ENCODE measurements at places on chromosomes 2 and 18. TPM values are rescaled to one million over a fixed set of nuclear protein-coding genes. Genes with fewer than 3 reads are reported as not detected.
A peak's percentile ranks its signal among the peaks of the same experiment; 100 is the strongest.

DNA sequence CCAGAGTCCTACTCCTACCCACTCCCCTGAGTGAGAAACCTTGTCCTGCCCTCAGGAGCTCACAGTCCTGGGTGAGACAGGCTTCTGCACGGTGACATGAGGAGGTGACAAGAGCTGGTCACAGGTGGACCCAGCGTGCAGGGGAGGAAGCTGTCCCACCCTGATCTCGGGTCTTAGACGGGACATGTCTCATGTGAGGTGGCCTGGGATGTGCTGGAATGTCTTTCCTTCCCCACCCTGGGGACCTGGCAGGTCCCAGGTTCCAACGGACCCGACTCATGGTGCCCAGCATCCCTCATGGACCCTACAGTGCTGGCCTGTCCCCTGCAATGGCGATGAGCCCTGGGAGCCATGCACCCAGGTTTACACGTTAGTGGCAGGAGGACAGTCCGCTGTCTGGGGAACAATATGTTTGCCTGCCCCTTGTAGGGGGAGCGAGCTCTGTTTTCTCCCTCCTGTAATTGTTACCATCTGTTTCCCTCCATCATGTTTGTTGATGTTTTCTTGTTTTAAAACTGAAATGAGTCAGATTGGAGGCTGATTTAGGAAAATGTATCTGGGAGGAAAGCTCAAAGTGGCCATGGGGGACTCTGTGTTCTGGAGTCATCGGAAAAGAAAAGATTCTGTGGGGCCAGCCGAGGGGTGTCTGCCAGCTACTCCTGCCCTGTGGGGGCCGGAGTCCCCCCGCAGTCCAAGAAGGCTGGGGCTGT lies 238.1 kb downstream of the KLHL29 start:
- H3K27ac ChIP-seq = no peak overlapping the region
- H3K27me3 ChIP-seq = no peaks in the 10 kb centered on the region
- no peaks in the 10 kb centered on the region for H3K4me1 ChIP-seq
- H3K4me3 ChIP-seq = no peak overlapping the region
- DNase-seq = no peak

- no peak overlapping the region for H3K27ac ChIP-seq
- H3K4me1 ChIP-seq = no peaks in the 10 kb centered on the region
- H3K27me3 ChIP-seq = no peaks in the 10 kb centered on the region
- no peaks in the 10 kb centered on the region for H3K36me3 ChIP-seq
- DNase-seq = no peak
Measured at GRCh38 chr2:140422759-140423158, 1642.6 kb upstream of the NXPH2 start.

DNA sequence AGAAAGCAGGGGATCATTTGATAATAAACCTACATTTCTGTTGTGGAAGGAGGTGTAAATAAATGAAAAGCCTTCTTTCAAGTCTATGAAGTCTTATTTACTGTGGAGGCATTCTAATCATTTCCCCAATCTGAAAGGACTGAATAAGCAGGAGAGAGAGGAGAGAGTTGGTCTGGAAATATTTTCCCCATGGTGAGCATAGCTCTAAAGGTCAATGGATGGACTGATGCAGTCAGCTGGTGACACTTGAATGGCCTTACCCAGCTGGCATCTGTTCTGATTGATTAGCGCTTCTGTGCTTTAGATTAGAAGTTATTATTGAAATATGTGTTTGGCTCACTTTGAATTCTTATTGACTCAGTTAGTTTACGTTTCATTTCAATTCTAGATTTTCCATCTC lies 122.7 kb downstream of the PARD3B start:
- no peaks in the 10 kb centered on the region for H3K4me1 ChIP-seq
- H3K27me3 ChIP-seq = no peaks in the 10 kb centered on the region
- DNase-seq = no peak
- no peaks in the 10 kb centered on the region for H3K36me3 ChIP-seq
- no peak overlapping the region for H3K4me3 ChIP-seq
- no peak overlapping the region for H3K27ac ChIP-seq

- no peaks in the 10 kb centered on the region for H3K36me3 ChIP-seq
- no peak overlapping the region for H3K27ac ChIP-seq
- H3K27me3 ChIP-seq = no peaks in the 10 kb centered on the region
- no peaks in the 10 kb centered on the region for H3K4me1 ChIP-seq
- no peak overlapping the region for H3K4me3 ChIP-seq
Measured at GRCh38 chr18:55400081-55400480, 187.9 kb downstream of the TCF4 start.

DNA sequence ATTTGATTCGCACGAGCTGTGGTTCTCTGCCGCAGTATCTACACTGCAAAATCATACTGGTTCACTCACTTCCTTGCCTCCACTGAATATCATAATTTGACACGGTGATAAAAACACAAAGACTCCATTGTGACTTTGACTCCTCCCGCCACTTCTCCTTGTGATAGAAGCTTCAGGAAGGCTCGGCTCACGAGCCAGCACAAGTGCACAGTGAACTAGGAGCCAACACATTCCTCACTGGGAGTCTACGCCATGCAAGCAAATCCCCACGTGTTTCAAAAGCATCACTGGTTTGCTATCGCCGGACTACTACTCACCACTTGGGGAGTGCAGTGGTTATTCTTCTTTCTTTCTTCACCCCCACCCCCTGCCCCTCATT lies 293.3 kb upstream of the PARD3B start:
- no peak overlapping the region for H3K4me3 ChIP-seq
- no peaks in the 10 kb centered on the region for H3K27me3 ChIP-seq

DNA sequence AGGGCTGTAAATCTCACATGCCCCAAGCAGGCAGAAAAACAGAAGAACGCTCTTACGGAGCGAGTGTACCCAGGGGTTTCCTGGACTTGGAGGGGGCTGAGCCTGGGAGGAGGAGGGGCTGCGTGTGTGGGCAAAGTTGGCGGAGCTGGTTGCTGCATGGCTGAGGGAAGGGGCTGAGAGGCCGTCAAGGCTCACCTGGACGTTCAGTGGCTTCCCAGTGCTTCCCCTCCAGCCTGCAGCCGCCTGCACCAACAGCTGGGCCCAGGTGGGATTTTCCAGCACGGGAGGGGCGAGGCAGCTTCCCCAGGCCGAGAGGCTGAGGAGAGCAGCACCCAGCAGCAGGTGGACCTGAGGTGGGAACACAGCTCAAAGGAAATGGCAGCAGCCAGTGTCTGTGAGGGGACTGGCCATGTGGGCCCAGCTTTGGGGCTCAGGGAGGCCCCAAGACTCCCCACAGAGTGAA lies 70.6 kb upstream of the CTDP1 start:
- no peak overlapping the region for H3K27ac ChIP-seq
- no peak overlapping the region for H3K4me3 ChIP-seq
- no peaks in the 10 kb centered on the region for H3K36me3 ChIP-seq
- DNase-seq = no peak
- no peaks in the 10 kb centered on the region for H3K27me3 ChIP-seq
- no peaks in the 10 kb centered on the region for H3K4me1 ChIP-seq

DNA sequence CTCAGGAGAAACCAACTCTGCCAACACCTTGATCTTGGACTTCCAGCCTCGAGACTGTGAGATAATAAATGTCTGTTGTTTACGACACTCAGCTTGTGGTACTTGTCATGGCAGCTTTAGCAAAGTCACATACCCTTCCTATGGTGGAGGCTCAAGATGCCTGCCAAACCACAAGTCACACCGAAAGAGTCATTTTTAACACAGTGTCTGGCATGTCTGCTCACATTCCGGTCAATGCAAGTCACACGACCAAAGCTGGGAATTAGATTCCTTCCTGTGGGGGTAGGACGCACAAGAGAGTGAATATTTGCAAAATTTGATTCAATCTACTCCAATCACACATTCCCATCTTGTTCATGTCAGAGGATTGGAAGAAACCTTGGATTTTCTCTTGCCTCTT lies 24.6 kb downstream of the KCNE4 start:
- H3K4me1 ChIP-seq = no peaks in the 10 kb centered on the region
- no peak for DNase-seq
- no peak overlapping the region for H3K27ac ChIP-seq
- no peak overlapping the region for H3K4me3 ChIP-seq
- H3K27me3 ChIP-seq = no peaks in the 10 kb centered on the region

DNA sequence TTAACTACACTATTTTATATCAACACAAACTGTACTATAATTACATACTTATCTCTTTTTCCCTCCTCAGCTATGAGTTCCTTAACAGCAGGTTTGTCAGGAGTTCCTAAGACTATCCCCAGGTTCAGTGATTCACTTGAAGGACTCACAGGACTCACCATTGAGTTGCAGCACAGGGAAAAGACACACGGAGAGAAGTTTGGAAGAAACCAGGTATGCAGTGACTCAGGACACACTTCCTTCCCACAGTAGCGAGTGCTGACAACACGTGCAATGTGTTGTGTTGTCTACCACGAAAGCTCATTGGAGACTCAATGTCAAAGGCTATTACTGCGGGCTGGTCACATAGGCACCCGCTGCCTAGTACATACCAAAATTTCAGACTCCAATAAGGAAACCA lies 32.0 kb downstream of the MGAT4A start:
- no peak overlapping the region for H3K27ac ChIP-seq
- peaks cover 17% of the 10 kb centered on the region for H3K4me1 ChIP-seq
- no peak overlapping the region for H3K4me3 ChIP-seq
- no peaks in the 10 kb centered on the region for H3K27me3 ChIP-seq

GRCh38 chr2:222568865-222569264 lies 87.0 kb downstream of the FARSB start:
- peaks cover 15% of the 10 kb centered on the region for H3K36me3 ChIP-seq
- DNase-seq = no peak
- no peak overlapping the region for H3K4me3 ChIP-seq
- H3K27ac ChIP-seq = no peak overlapping the region

DNA sequence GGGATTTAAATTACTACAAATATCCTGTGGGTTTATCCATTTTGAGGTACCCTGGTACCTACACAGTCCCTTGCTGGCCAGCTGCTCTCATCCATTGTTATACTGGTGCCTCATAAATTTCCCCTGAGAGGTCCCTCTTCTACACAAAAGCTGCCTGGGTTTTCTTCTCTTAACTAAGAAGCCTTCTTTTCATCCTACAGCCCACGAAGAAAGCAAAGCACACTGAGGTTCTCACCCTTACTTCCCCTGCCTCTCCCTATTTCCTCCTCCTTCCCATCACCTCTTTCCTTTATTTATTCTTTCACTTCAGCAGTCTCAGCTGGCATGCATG lies 154.9 kb downstream of the CSRNP3 start:
- H3K4me1 ChIP-seq = no peaks in the 10 kb centered on the region
- H3K27ac ChIP-seq = no peak overlapping the region
- H3K36me3 ChIP-seq = no peaks in the 10 kb centered on the region
- no peaks in the 10 kb centered on the region for H3K27me3 ChIP-seq

DNA sequence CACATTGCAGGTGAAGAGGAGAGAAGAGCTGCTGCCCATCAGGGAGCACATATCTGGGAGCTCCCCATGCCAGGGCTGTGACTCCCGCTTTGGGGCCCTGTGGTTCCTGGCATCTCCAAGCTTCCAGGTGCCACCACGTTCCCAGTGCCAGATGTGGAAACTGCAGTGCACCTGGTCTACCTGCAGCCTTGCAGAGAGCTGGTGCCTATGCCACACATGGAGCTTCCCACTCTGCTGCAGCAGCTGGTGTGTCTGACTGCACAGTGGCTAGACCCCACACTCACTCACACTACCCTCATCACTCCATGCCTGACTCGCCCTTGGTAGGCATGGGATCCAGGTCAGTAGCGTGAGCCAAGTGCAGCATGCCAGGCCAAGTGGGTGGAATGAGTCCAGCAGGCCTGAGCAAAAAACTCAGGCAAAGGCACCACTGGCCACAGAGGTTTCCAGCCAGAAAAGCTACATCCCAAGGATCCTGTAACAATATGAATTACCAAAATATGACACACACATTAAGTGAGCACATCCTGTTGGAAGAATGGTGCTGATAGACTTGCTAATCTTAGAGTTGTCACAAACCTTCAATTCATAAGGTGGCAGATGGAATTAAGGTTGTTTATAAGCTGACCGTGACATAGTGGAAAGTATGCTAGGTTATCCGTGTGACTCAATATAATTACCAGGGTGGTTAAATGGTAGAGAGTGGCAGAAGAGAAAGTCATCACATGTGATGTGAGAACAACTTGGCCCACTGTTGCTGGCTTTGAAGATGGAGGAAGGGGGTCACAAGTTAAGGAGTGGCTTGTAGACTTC lies 150.9 kb downstream of the EHBP1 start:
- DNase-seq = no peak
- no peaks in the 10 kb centered on the region for H3K27me3 ChIP-seq
- no peak overlapping the region for H3K4me3 ChIP-seq
- no peak overlapping the region for H3K27ac ChIP-seq
- no peaks in the 10 kb centered on the region for H3K36me3 ChIP-seq

DNA sequence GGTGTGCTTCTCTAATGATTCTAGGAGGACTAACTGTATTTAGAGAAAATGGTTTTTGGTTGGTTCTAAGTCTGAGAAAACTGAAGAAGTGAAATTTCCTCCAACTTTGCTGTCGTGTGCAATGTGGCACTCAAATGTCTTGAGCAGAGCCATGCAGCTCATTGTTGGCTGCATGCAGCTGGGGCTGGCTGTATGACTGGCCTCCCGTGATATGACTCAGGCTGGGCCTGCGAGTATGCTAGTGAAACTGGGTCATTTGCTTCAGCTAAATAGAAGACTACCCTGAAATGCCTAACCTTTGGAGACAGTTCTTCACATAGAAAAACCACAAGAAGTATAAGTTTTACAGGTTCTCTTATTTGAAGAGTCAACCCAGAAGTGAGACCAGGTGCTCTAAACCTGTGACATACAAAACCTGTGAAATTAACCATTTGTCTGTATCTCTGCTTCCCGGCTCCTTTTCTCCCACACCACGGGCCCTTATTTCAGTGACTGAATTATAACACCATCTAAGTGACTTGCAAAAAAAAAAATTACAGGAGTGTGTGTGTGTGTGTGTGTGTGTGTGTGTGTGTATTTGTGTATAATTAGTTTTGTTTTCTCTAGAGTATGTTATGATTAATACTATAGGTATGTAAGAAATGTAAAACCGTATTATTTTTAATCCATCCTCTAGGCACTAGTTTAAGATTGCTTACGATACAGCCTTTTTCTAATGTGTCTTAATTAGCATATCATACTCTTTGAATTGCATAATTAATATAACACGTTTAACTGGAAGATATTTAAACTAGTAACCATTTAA lies 15.9 kb downstream of the POLI start:
- no peaks in the 10 kb centered on the region for H3K4me1 ChIP-seq
- peak overlapping the region; percentile 15 for H3K27ac ChIP-seq
- H3K27me3 ChIP-seq = no peaks in the 10 kb centered on the region
- H3K36me3 ChIP-seq = peaks cover 28% of the 10 kb centered on the region

GRCh38 chr2:37676274-37676673 lies 4.8 kb upstream of the CDC42EP3 start:
- no peak overlapping the region for H3K4me3 ChIP-seq
- no peaks in the 10 kb centered on the region for H3K27me3 ChIP-seq
- H3K4me1 ChIP-seq = no peaks in the 10 kb centered on the region
- DNase-seq = no peak

DNA sequence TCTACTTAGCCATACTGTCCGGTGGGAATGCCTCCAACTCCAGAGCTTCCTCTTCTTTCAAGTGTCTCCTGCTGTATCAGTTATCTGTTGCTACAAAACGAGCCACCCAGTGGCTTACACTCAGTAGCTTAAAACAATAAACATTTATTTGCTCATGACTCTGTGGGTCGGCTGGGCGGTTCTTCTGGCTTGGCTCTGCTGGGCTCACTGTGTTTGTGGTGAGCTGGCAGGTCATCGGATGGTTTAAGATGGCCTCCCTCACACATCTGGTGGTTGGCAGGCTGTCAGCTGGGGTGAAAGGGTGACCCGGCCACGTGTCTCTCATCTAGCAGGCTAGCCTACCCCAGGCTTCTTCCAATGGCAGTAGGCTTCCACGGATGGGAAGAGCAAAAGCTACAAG lies 122.4 kb upstream of the SLC1A4 start:
- H3K36me3 ChIP-seq = no peaks in the 10 kb centered on the region
- DNase-seq = no peak
- H3K27ac ChIP-seq = no peak overlapping the region
- H3K4me3 ChIP-seq = no peak overlapping the region
- peaks cover 33% of the 10 kb centered on the region for H3K4me1 ChIP-seq

Gene HK2
- total RNA-seq = 9.4 TPM

Gene STON1
- total RNA-seq = 1.8 TPM

Gene ST6GAL2
- not detected for total RNA-seq

Gene EDAR
- total RNA-seq = not detected

Gene OR6B2
- total RNA-seq = not detected

Measured in natural killer cell (primary cell).